Stimulated activated CD8-positive, alpha-beta memory T cell treated with anti-CD3 and anti-CD28 coated beads, Interleukin-4, amount 100 ng/mL, for 4 hours (primary cell): ENCODE measurements at places on chromosomes 6 and 20.

- no peak for DNase-seq
Observed at GRCh38 chr6:10518557-10519407, 2.4 kb upstream of the GCNT2 start.

- no peak for DNase-seq
Observed at GRCh38 chr20:36017048-36017951, 48.9 kb downstream of the CNBD2 start.

- DNase-seq: no peak
Observed at GRCh38 chr6:80425089-80425823, 318.8 kb downstream of the BCKDHB start.

GRCh38 chr6:132016396-132016795, 65.2 kb upstream of the CCN2 start:
- DNase-seq: no peak

GRCh38 chr20:57653546-57653900, 33.3 kb upstream of the ZBP1 start:
- no peak for DNase-seq

DNA sequence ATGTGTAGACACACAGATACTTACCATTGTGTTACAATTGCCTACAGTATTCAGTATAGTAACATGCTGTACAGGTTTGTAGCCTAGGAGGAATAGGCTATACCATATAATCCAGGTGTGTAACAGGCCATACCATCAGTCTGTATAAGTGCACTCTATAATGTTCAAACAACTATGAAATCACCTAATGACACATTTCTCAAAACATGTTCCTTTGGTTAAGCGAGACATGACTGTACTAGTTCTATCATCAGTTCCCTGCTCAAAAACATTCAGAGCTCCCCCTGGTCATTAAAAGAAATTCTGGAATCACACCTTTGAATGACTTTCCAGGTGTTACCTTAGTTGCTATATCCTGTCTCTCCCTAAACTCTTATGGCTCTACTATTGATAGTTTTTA, 70.4 kb upstream of the SLC2A12 start:
- DNase-seq: no peak

DNA sequence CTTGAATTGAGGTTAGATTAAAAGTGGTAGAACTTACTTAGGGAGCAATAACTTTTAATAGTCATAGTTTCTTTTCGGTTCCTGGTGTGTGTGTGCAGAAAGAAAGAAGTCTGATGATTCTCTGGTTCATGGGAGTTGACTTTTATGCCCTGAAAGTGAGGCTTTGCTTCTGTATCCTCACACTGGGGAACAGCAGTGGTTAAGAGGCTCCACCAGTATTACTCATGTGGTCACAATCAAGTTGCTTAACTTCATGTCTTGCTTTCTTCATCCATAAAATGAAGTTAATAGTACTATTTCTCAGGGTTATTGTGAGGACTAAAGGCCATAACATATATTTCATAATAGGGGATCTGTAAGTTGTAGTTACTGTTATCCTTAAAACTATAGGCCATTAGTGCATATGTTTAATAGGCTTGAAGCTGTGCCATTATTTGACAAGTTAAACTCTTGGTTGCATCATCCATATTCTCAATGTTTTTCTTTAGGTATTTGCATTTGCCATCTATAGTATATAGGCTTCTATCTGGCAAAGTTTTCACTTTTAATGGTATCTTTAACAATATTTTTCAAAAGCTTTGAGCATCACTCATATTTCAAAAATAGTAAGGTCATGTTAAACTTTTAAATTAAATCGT, 262.4 kb downstream of the PLCB1 start:
- DNase-seq: no peak

DNA sequence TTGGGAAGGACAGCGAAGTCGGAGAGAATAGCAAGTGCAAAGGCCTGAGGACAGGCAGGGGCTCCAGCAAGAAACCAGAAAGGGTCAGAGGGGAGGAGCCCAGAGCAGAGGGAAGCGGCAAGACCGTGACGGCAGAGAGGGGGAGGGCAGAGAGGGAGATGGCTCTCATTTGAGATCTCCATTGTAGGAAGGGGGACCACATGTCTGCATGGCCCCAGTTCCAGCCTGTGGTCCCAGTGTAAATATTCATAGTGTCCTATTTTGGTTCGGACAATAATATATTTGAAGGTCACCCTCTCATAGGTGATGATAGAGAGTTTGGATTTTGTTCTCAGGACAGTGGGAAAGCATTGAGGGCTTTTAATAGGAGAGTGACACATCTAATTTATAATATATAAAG, 231.1 kb upstream of the RNF24 start:
- DNase-seq: no peak

DNA sequence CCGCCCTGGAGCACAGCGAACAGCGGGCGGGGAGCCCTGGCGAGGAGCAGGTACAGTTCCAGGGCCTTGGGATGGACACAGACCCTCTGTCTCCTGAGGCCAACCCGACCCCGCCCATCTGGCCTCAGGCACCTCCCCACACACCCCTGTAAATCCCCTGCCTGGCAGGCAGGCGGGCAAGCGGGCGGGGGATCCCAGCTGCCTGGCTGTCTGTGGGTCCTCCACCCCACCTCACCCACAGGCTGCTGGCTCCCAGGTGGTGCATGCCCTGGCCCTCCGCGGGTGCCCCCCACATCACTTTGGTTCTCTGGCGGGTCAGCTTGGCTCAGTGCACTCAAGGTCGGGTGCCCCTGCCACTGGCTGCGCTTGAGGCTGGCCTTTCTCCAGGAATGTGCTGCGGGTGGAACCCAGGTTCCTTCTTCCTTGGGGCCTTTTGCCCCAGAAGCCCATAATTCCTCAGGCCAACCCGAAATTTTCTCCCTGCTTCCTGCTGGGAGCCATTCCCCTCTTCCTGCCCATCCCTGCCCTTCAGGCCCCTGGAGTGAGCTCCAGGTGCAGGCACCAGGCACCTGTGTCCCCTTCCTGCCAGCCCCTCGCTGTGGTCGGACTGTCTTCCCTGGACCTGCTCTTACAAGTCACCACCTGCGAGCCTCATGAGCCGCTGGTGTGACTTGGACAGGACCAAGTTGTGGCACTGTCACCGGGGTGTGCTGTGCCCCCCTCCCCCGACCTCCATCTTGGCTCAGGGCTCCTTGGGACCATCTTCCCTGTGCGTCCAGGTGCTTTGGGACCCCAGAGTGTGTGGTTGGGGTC, 5.3 kb upstream of the TNFRSF6B start:
- no peak for DNase-seq
